ENCODE measurements at places on chromosomes 4 and X.

GRCh38 chr4:971666-972500, 1.5 kb downstream of the DGKQ start:
- no peak for DNase-seq

DNA sequence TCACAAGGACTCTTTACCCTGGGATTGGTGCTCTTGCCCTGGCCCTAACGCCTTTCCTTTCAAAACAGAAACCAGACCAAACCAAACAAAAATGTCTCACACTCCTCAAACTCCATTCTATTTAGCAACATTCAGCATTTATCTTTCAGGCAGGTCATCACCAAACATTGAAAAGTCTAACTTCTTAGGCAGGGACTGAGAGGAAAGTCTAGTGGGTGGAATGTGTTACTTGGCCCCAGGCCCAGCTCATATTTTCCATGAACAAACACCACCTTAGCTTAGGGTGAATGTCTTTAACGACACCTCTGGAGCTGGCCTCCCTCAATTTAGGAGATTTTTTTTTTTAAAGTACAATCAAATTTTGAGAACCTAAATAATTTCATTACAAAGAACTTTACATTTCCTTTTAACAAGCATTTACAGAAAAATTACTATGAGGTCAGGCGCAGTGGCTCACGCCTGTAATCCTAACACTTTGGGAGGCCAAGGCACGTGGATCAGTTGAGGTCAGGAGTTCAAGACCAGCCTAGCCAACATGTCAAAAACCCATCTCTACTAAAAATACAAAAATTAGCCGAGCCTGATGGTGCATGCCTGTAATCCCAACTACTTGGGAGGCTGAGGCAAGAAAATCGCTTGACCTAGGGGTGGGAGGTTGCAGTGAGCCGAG, 10.2 kb upstream of the N4BP2 start:
- no peak for DNase-seq

GRCh38 chr4:188688956-188689355, 549.7 kb downstream of the TRIML1 start:
- DNase-seq: no peak

DNA sequence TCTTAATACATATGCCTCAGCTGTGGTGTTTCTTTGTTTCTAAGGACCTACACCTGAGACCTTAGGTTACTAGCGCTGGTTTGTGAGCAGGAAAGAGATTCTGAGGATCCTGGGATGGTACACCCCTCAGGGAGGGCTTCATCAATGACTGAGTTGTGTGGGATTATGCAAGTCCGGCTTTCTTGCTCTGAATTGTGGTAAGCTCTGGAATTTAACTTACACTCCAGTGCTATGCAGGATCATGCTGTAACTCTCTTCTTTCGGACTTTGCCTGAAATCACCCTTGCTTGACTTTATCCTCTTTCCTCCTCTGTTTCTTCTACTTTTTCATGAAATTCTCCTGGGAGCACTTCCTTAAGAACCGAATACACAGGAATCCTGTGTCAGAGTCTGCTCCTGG, 431.5 kb upstream of the BOD1L1 start:
- DNase-seq: no peak

DNA sequence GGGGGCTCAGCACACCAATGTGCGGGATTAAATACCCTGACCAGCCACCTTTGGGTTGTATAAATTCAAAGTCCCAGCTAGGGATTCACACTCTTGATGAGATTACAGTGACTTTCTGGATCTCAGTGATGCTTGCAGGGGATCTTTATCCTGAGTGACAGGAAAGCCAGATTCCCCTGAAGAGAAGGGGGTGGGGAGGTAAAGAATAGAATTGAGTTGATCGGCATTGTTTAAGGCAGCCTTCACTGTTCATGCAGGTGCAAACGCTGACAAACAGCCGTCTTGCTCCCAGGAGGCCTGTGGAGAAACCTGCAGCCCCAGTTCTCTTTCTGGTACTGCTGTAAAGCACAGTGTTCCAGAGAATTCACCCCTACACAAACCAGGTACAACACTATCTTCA, 19.0 kb downstream of the CXXC4 start:
- DNase-seq: no peak

GRCh38 chr4:56739066-56739777, 58.1 kb upstream of the HOPX start:
- no peak for DNase-seq

DNA sequence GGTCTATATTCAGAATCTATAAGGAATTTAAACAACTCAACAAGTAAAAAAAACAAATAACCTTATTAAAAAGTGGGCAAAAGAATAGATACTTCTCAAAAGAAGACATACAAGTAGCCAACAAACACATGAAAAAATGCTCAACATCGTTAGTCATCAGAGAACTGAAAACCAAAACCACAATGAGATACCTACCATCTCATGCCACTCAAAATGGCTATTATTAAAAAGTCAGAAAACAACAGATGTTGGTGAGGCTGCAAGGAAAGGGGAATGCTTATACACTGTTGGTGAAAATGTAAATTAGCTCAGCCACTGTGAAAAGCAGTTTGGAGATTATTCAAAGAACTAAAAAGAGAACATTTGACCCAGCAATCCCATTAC, 201.6 kb downstream of the QDPR start:
- no peak for DNase-seq

GRCh38 chr4:188550296-188550695, 411.1 kb downstream of the TRIML1 start:
- DNase-seq: no peak

GRCh38 chr4:42750091-42750490, 93.2 kb upstream of the ATP8A1 start:
- DNase-seq: peak; percentile 9

- DNase-seq: no peak
These were observed 186.3 kb upstream of the FGF13 start for GRCh38 chrX:138897621-138898492.

DNA sequence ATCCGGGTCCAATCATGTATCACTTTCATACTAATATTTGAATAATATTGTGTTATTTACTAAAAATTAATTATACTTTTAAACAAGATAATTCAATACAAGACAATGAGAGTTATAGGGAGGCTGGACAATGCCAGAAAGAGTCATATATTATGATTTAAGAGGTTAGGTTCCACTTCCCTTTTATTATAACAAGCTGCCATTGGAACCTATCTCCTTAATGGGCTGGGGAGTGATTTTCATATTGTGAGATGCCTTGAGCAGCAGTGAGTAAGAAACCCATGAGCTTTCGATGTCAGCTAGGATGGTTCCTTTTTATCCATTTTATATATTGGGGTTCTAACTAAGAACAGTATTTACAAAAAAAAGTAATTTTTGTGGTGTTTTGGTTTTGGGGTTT, 91.8 kb downstream of the MAB21L2 start:
- DNase-seq: no peak

- no peak for DNase-seq
These were observed 1214.4 kb downstream of the ADGRL3 start for GRCh38 chr4:62414563-62414962.

GRCh38 chr4:17285747-17286146, 226.1 kb downstream of the QDPR start:
- DNase-seq: no peak

GRCh38 chr4:175787546-175787945, 24.5 kb downstream of the GPM6A start:
- no peak for DNase-seq

- no peak for DNase-seq
These were observed 67.3 kb upstream of the IL13RA1 start for GRCh38 chrX:118660085-118660484.

GRCh38 chrX:81120258-81120935, 81.3 kb downstream of the HMGN5 start:
- no peak for DNase-seq

- DNase-seq: no peak
These were observed 597.2 kb downstream of the GALNTL6 start for GRCh38 chr4:172410363-172410762.

- no peak for DNase-seq
These were observed at the start of gene ZFP92 for GRCh38 chrX:153411255-153411987. Gene ZFP92, plus strand, starts transcription at chrX:153411472. Its CDS starts 6,851 bp downstream, at chrX:153418323.

DNA sequence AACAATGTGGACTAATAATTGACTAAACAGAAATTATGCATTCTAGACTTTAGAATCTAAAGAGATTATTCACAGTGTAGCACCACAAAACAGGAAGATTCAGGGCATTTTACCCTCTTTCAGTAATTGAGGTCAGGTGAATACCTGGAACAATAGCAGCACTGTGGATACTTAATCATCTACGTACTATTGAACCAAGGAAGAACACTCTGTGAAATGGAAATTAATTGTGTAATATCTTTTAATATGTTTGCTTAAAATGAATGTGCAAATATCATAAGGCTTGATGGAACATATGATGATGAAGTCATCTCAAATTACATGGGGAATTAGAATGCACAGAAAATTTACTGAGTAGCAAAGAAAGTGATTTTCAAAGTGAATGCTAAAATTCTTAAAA, 68.5 kb upstream of the MAP9 start:
- no peak for DNase-seq

GRCh38 chrX:40539214-40540142, 41.3 kb upstream of the ATP6AP2 start:
- peak; percentile 49 for DNase-seq

- DNase-seq: no peak
These were observed 18.3 kb upstream of the CXCR3 start for GRCh38 chrX:71636438-71637252.

- no peak for DNase-seq
These were observed 3.9 kb upstream of the TMPRSS11B start for GRCh38 chr4:68249434-68249833.

GRCh38 chr4:17058916-17059741, 160.7 kb upstream of the LDB2 start:
- DNase-seq: no peak

GRCh38 chr4:153705743-153706468, 21.8 kb downstream of the TLR2 start:
- DNase-seq: no peak

DNA sequence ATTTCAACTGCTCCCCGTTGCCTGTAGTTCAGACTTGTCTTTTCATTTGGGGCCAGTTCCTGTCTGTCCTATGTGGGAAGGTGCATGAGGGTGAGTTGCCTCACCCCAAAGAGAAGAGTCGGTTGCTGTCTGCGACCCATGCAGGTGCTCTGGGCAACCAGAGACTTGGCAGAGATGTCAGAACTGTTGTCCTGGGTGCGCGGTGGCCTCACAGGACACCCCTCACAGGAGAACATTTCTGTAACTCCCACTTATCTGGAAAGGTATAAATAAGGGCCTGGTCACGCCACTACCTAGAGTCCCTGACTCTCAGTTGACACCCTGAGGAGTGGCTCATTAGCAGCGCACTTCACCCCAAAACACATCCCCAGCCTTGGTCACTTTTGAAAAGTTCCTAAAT, 9.7 kb upstream of the NAT8L start:
- no peak for DNase-seq

DNA sequence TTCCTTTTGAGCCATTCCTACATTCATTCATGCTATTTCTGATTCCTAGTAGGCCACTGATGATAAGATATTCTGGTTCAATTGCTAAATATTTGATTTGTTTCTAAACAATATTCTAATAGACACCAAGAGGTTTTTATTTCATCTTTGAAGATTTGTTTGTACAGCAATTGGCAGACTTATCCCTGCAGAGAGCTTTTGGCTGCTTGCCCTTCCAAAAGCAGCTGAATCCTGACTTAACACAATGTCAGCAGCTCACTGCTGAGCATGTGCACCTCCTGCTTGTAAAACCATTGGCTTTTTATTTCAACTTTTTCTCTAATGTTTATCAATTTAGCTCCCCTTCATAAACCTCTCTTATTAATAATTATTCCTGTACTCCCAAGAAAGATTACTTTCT, 45.3 kb downstream of the MMRN1 start:
- DNase-seq: no peak

GRCh38 chr4:85724791-85725563, 250.0 kb downstream of the ARHGAP24 start:
- DNase-seq: no peak

- DNase-seq: no peak
These were observed 508.2 kb upstream of the FAM241A start for GRCh38 chr4:111636961-111637585.

DNA sequence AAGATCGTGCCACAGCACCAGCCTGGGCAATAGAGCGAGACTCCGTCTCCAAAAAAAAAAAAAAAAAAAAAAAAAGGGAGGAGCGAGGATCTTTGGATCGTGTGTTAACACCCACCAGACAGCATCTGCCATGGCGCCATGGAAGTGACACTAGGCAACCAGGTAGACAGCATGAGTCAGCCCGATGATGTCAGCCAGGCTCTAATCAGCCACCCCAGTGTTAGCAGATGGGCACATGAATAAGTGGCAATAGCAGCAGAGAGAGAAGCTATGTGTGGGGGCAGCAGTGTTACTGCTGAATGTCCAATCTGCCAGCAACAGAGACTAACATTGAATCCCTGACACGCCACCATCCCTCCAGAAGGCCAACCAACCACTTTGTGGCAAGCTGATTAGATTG, 6.6 kb downstream of the SYN1 start:
- no peak for DNase-seq

- DNase-seq: no peak
These were observed 24.2 kb downstream of the AMMECR1 start for GRCh38 chrX:110293658-110294057.

DNA sequence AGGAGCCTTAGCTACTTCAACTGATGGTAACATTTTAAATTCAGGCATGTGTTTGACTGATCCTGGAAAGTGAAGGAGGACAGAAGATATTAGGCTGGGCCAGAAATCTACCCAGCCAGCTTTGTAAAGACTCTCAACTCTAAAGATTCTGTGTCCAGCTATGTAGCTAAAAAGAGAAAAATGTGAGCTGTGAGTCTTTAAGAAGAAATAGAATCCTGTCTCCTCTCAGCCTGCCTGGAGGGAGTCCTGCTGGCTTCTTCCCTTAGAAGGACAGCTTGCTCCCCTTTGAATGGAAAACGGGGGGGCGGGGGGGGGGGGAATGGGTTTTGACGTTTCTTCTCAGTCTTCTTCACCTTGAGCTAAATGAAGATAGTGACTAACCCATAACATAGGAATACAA, 54.3 kb upstream of the INTU start:
- no peak for DNase-seq

GRCh38 chr4:101236097-101236496, 111.2 kb downstream of the PPP3CA start:
- no peak for DNase-seq

DNA sequence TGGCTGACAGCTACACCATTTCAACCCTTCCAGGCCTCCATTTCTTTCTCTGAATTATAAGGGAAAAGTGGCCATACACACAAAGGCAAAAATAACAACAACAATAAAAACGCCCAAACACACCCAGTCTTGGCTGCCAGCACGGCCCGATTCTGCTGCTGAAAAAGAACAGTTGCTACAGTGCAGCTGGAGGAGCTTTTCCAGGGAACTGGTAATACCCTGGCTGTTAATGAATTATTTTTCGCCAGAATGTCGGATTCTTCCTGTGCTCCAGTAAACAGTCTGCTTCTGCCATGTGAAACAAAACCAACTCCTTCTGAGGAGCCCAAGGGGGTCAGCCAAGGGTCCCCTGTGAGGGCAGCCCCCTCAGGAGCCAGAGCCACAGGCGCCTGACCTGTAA, 6.6 kb downstream of the RAI2 start:
- DNase-seq: no peak

All from activated CD8-positive, alpha-beta memory T cell treated with anti-CD3 and anti-CD28 coated beads for 1 hour (primary cell).